ENCODE measurements at places on chromosomes 1 and 21.

- DNase-seq, result no peak
Observed at GRCh38 chr1:14866911-14867612, 268.6 kb downstream of the KAZN start.

GRCh38 chr1:233334092-233334491 is 6.6 kb downstream of the MAP3K21 start:
- no peak for DNase-seq

GRCh38 chr1:65845535-65846060 is 52.9 kb downstream of the PDE4B start:
- DNase-seq, result no peak

DNA sequence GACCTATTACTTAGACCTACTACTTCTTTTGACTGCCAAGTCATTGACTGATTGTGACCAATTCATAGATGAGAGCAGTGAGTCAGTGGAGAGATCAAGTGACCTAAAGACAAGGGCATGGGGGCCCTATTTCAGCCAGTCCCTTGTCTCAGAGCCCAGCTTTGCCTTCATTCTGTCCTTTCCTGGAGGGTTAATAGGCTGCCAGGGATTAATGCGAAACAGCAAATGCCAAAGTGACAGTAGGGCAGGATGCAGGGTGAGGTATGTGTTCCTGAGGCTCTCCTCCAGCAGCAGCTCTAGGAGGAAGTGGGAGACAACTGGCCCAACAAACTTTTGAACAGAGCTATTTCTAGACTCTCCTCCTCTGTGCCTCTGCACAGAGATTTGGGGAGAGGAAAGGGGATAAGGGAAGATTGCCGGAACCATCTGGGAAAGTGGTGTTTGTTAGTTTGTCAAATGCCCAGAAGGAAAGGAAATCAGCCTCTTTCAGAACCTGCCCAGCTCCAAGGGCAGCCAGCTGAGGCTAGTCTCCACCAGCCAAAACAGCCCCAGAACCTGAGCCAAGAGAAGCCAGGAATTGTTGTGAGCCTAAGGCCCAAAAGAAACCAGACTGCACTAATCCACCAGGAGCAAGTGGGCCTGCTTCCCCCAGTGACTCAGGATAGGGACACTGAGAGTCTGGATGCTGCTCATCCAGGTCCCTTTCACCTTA is 4.9 kb upstream of the S100A3 start:
- no peak for DNase-seq

- no peak for DNase-seq
Observed at GRCh38 chr1:183304440-183305107, 113.6 kb downstream of the NMNAT2 start.

GRCh38 chr1:229336345-229336744 is 6.5 kb downstream of the CCSAP start:
- DNase-seq, result no peak

DNA sequence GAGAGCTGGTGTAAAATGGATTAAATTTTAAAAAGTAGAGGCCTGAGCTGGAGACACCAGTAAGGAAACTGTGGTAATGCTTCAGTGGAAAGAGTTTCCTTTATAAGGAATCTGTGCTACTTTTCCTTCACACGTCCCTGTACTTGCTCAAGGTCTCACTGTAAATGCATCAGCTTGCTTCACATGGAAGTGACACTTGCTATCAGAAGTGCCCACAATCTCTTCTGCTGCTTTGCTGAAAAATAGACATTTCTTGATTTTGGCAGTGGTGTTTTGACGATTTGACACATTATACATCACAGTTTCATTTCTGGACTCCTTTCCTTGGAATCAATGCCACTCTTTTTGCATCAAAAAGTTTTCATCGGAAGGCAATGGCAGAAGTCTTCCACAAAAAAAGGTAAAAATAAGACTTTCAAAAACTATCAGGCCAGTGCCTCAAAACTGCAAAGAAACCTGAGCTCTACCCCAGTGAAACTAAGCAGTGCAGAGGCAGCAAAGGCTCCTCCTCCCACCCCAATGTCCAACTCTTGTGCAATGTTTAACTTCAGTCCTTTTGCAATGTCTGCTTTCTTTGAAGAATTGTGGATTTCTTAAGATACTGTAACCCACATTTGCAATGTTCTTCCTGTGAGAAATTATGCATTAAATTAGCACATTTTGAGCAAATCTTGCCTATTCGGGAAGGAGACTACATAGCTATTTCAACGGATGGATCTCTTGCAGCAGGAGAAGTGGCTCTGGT is 18.4 kb upstream of the TSPAN2 start:
- DNase-seq, result peak; percentile 74

DNA sequence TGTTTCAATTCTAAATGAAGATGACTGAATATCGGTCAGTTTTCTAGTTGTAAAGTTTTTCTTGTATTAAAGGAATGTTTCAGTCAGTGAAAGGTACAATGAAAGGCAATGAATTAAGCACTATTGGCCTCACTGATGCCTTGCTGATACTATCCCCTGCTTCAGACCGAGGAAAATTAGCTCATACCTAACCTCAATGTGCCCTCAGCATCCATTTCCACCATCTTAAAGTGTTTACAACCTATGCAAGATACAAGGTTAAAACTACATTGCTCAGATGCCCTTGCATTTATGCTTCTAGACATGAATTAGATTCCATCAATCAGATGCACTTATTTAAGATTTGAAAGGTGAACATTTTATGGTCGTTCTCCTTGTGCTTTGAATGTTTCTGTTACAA is 184.5 kb downstream of the COP1 start:
- DNase-seq, result no peak

All from AG20443 (cell line).